ENCODE measurements at places on chromosomes 1 and 21.

DNA sequence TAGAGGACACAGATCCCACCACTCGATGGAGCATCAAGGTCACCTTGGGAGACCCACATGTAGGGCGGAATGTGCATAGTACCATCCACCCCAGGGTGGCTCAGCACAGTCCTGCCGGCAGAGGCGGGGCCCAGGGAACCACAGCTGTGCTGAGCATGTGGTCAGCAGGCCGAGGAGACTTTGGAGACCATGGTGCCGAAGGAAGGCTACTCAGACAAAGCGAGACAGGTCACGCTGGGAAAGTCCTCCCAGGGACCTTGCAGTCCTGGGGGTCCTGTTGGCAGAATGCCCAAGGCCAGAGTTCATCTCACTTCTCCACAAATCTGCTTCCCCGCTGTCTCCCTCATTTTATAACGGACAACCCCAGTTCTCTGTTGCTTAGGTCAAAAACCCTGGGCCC is 22.5 kb downstream of the WNT3A start:
- peak; percentile 11 for DNase-seq

- no peak for DNase-seq
Observed at GRCh38 chr1:26353976-26354820, at the start of gene CRYBG2. CRYBG2 (minus strand) TSS chr1:26354130; CDS start chr1:26346657, 7,473 bp downstream.

DNA sequence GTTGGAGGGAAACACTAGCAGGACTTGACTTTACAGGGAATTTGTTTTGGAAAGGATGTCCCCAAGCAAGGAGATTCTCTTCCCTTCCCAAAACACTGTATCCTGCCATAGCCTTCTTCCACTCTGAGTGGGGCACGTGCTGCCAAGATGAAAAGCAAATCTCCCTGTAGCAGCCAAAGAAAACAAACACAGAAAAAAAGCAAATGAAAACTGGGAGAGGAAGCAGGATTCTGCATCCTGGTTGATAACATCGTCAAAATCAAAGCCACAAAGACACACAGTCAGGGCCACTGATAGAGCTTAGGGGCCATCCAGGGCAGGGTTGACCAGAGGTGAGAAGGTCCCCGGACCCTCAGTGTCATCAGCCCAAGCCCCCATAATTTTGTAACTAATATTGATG is 16.0 kb upstream of the MTARC2 start:
- no peak for DNase-seq

DNA sequence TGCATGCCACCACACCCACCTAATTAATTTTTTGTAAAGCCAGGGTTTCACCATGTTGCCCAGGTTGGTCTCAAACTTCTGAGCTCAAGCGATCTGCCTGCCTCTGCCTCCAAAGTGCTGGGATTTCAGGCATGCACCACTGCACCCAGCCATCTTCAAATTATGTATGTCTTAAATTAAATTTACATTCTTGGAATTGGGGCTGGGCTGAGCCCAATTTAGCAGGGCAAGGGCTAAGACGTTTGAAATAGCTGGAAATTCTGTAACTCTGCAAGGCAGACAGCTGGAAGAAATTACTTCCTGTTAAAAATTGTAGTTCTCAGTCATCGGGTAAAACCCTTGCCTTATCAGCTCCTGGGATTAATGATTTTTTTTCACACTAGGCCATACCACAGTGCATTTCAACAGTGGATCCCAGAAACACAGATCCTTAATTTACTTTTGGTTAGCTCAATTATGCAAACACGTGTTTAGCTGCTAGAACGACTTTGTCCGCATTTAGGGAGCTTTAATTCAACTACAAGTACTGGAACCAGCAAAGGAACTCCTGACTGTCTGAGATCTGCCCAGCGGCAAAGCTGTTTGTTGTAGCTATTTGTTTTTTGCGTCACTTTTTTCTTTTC is 83.3 kb downstream of the OLFML3 start:
- no peak for DNase-seq

DNA sequence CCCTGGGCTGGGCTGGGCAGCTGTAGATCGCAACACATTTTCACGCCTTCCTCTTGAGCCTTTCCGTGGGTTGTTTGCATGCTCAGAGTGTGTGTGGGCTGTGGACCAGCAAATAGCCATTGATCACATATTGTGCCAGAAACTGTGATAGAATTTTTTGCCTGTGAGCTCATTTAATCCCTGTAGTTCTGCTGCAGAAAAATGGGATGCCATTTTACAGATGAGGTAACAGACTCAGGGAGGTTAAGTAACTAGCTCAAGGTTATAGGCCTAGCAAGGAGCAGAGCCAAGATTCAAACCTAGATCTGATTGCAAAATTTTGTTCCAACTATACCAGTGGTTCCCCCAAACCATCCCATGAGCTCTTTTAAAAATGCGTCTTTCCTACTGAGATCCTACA is 10.5 kb downstream of the SPATA46 start:
- DNase-seq, result no peak

DNA sequence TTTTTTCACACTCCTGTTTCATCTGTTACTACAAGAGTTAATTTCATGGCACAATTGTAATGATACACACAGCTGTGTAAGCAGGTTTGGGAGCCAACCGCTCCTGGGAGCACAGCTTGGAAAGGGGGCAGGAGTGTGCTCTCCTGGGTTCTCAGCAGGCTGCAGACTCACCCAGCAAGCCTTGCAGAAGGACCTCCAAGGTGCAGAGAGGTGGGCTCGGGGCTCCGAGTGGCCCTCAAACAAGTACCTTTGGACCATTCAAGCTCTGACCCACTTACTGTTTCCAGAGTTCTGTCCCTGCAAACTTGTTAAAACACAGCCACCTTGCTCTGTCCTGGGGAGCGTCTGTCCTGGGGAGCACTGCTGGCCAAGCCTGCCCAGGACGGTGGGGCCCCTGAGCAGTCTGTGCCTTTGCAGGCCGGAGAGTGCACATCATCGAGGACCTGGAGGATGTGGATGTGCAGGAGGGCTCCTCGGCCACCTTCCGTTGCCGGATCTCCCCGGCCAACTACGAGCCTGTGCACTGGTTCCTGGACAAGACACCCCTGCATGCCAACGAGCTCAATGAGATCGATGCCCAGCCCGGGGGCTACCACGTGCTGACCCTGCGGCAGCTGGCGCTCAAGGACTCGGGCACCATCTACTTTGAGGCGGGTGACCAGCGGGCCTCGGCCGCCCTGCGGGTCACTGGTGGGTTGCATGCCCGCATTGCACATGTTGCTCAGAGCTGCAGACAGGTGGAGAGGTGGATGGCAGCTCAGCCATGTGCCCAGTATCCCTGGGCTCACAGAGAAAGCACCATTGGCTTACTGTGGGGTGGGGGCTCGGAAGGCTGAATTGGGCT is 78.0 kb downstream of the OBSCN start:
- DNase-seq, result peak; percentile 15

DNA sequence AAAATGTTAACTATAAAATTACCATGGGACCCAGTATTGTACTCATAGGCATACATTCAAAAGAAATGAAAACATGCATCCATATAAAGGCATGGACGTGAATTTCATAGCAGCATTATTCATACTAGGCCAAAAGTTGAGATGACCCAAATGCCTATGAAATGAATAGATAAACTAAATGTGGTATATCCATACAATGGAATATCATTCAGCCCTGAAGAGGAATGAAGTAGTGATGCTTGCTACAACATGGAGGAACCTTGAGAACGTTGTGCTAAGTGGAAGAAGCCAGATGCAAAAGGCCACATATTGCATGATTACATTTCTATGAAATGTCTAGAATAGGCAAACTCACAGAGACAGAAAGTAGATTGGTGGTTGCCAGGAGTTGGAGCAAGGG is 127.1 kb upstream of the IPO9 start:
- no peak for DNase-seq

- DNase-seq, result no peak
Observed at GRCh38 chr1:188237573-188238348, 1409.0 kb downstream of the PLA2G4A start.

DNA sequence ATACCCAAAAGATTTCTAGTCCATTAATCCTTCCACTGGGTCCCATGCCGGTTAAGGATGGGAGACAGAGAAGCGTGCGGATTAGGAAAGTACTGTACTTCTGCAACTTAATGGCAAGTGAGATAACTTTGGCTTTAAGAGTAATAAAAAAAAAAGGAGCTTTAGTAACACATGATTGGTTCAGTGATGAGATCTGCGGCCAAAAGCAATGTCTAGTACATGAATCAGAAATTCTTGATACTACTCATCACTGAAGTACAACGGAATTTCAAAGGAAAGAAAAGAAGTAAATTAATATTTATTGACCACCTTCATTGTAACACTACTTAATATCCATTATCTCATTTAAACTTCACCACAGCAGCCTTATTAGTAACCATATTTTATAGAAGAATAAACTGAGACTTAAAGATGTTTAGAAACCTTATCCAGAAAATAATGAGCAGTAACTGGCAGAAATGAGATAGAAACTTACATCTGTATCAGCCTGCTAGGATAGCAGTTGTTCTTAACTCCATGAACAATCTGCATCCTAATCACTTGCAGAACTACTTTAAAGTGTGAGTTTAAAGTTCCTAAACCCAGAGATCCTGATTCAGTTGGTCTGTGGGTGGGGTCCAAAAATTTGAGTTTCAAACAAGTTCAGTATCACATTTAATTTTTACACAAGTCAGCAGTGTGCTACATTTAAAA is 14.1 kb upstream of the NUF2 start:
- DNase-seq, result no peak

GRCh38 chr1:25869909-25870606 is 5.5 kb downstream of the PAQR7 start:
- no peak for DNase-seq

GRCh38 chr1:74712881-74713280 is 20.0 kb downstream of the CRYZ start:
- no peak for DNase-seq

DNA sequence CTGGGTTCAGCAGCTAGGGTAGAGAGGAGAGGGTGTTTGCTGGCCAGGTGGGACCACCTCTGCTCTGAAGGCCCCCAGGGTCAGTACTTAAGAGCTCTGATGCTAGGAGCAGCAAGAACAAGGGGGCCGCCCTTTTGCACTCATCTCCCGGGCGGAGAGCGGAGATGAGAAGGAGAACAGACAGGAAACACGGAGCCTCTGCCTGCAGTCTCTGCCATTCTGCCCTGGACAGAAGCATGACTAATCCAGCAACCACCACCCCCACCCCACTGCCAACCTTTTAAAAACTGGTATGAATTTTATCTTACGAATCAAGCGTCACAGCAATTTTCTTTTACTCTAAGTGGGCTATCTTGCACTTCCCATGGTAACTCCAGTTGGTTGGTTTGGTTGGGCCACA is 34.5 kb downstream of the PARP1 start:
- DNase-seq, result no peak
